Stimulated activated CD8-positive, alpha-beta memory T cell treated with anti-CD3 and anti-CD28 coated beads, Interleukin-4, amount 100 ng/mL, for 1 hour (primary cell): ENCODE measurements at places on chromosomes 16 and 17.

GRCh38 chr16:77784441-77785372 lies 3.7 kb upstream of the VAT1L start:
- DNase-seq = no peak

DNA sequence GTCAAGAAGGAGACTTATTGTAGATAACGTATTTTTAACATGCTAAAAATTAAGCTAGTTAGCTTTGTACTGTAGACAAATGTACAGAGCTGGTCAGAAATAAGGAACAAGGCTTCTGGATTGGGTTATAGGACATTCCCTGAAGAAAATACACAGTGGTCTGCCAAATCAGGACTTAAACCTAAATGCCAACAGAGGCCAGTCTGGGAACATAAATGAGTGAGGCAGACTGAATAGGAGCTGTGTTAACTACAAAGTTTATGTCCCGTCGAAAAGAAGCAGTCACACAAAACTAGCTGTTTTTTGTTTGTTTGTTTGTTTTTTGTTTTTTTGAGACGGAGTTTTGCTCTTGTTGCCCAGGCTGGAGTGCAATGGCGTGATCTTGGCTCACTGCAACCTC lies 120.4 kb upstream of the C17orf78 start:
- no peak for DNase-seq

DNA sequence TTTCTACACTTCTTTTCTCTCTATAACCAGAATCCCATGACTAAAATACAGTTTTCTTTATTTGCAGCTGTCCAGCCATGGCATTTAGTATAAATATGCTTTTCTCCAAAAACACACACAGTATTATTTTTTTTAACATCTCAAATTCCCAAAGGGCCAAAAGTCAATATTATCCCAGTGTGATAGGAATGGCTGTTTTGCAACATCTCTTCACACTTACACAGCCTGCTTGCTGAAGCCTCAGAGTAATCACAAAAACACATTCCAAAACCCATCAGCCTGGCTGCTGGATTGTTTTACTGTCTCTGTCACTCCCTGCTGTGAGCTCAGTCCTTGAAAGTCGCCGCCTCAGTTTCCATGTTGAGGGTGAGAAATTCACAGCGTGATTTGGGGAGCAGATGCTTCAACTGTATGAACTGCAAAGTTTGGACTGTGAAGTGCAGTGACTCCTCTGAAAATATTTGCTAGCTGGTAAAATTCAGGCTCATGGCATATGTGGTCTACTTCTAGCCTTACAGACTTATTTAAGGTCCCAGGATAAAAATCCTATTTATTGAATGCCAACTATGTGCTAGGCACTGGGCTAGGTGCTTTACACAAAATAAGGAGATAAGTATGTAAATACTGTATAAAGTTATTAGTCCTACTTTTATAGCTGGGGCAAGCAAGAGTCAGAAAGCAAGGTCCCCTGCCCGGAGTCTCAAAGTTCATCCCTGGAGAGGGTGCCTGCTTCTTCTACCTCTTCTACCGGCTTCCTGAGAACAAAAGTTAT lies 116.5 kb downstream of the SOCS1 start:
- no peak for DNase-seq

DNA sequence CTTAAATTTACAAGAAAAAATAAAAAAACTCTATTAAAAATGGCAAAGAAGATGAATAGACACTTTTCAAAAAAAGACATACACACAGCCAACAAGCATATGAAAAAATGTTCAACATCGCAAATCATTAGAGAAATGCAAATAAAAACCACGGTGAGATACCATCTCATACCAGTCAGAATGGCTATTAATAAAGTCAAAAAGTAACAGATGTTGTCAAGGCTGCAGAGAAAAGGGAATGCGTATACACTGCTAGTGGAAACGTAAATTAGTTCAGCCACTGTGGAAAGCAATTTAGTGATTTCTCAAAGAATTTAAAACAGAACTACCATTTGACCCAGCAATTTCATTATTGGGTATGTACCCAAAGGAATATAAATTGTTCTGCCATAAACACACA lies 31.4 kb downstream of the CAPNS2 start:
- DNase-seq = no peak

GRCh38 chr17:31417051-31417792 lies 25.7 kb downstream of the RAB11FIP4 start:
- DNase-seq = no peak

GRCh38 chr16:68328860-68329390 lies 18.1 kb downstream of the PRMT7 start:
- DNase-seq = no peak

- no peak for DNase-seq
These were observed 24.9 kb upstream of the RHOT1 start for GRCh38 chr17:32117399-32117798.

DNA sequence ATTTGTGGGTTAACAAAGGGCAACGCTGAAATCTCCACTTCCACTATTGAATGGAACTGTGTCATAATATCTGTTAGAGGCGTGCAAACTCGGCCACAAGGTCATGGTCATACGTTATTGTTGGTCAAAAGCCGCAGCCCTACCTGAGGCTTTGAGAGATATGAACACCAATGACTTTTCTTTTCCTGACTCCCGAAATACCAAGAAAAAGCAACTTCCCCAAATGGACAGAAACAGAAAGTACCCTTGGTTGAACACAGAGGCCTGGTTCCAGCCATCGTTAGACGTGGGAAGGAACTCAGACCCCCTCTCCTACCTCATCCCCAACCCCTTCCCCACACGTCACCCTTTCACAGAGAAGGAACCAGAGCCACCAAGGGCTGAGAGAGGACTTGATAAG lies 1.4 kb upstream of the PIK3R5 start:
- DNase-seq = no peak

GRCh38 chr17:51427856-51428255 lies 167.5 kb downstream of the UTP18 start:
- DNase-seq = no peak

- no peak for DNase-seq
These were observed 23.5 kb downstream of the LIG3 start for GRCh38 chr17:35003778-35004177.

GRCh38 chr16:78538919-78539318 lies 439.5 kb downstream of the WWOX start:
- DNase-seq = no peak

DNA sequence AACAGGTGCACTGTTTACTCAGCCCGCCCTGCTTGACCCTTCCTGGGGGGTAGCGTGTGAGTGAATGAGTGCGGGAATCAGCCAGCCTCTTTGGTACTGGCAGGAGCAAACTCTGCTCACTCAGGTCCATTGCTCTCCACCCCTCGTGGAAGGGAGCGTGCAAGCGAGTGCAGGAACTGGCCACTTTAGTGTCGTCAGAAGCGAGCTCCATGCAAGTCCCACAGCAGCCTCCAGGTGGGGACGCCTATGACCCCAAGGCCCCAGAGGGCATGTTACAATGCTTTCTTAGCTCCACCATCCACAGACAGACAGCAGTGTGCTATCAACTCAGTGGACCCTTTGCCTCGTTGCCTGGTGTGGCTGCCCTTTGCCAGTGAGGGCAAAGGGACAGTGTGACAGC lies 1025.1 kb upstream of the CDH8 start:
- no peak for DNase-seq

GRCh38 chr17:80382446-80382845 lies 32.5 kb upstream of the ENDOV start:
- no peak for DNase-seq

- no peak for DNase-seq
These were observed 24.4 kb upstream of the PMP22 start for GRCh38 chr17:15289285-15290183.

GRCh38 chr16:83356986-83357385 lies 450.8 kb upstream of the HSBP1 start:
- no peak for DNase-seq

DNA sequence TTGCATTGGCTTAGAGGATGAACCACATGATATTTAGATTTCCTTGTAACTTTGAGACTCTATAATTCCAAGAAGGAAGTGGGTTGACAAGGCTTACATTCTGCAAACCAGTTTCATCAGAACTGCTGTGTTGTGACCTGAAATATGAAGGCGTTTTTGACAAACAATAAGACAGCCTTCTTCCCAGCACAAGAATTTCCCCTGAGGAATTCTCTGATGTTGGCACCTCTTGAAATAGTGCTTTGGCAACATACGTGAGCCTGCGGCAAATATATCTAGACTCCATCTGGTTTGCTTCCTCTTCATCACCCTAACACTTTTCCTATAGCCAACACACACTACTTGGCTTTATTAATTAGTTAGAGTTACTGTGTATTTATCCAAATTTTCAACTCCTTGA lies 585.5 kb upstream of the SOX9 start:
- DNase-seq = no peak

DNA sequence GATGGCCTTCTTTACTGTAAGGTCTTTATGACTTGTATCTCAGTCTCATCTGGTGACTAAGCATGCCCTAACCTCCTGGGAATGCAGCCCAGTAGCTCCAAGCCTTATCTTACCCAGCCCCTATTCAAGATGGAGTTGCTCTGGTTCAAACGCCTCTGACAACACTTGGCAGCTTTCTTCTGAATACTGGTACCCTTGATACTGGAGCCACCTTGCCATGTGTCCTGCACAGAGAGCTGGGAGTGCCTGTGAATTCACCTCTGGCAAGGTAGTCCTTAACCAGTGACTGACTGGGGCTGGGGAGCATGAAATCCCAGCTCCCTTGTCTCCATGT lies 17.2 kb downstream of the NUDT7 start:
- no peak for DNase-seq

- peak; percentile 90 for DNase-seq
These were observed at the start of gene MAPK8IP3 for GRCh38 chr16:1705688-1706385. MAPK8IP3 (plus strand) TSS chr16:1706195; CDS start chr16:1706340, 145 bp downstream.

DNA sequence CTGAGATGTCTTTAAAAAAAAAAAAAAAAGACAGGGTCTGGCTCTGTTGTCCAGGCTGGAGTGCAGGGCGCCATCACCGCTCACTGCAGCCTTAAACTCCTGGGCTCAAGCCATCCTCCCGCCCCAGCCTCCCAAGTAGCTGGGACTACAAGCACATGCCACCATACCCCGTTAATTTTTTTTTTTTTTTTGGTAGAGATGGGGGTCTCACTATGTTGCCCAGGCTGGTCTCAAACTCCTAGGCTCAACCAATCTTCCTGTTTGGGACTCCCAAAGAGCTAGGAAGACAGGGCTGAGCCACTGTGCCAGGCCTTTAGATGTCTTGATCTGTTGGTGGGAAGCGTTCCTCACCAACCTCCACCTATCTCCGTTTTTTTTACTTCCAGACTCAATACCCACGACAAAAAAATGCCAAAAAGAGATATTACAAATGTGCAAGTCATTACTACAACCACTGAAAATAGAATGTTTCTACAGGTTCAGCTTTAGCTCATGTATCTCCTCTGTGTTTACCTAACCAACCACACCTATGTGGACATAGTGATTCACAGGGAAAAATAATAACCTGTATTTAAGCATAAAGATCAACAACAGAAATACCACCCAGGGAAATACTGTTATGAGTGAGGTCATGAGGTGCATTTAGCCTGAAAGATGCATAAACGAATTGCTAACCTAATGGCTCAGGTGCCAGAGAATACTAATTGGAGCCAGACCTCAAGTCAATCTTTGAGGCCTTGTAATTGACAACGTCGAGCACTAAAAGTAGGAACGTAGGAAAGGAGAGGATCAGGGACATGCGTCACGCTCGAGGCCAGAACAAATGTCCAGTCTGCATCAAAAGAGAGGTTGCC lies 22.6 kb downstream of the NACA2 start:
- no peak for DNase-seq

DNA sequence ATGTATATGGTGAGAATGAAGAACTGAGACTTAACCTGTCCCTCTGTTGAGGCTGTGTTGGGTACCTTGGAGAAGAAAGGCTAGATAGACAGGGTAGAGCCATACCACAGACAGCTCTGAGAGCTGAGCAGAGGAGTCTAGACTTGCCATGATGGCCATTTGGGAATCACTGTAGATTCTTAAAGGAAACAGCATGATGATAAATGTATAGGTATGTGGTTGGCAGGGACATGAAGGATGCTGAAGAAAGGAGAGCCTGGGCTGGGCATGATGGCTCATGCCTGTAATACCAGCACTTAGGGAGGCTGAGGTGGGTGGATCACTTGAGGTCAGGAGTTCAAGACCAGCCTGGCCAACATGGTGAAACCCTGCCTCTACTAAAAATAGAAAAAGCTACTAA lies 114.4 kb upstream of the HAS3 start:
- no peak for DNase-seq

- DNase-seq = no peak
These were observed 5.7 kb upstream of the LCAT start for GRCh38 chr16:67949645-67950044.

GRCh38 chr16:57185446-57185944 lies 344 bp downstream of the PSME3IP1 start:
- no peak for DNase-seq

DNA sequence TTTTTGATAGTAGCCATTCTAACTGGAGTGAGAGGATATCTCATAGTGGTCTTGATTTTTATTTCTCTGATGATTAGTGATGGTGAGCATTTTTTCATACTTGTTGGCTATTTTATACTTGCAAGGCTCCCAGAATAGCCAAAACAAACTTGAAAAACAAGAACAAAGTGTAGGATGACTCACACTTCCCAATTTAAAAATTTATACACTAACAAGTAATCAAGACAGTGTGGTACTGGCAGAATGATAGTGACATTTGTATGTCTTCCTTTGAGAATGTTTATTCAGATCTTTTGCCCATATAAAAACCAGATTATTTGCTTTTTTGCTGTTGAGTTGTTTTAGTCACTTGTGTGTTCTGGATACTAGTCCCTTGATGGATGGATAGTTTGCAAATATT lies 17.8 kb downstream of the SPECC1 start:
- DNase-seq = no peak

DNA sequence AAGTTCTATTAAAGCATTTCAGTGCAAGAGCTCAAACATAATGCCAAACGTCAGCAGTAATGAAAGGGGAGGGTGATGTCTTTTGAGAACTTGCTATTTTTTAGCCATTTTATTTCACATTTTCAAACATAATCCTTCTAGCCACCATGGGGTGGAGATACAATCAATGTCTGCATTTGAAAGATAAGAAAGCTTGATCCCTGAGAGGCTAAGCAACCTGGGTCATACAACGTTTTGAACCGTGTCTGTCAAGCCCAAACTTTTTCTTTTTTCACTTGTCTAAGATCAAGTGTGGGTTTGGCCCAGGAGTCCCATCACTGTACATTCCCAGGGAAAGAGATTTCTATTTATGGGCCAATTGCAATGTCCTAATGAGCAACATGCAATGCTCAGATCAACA lies 331.1 kb downstream of the SLC39A11 start:
- DNase-seq = no peak

- no peak for DNase-seq
These were observed 56.1 kb upstream of the CHMP6 start for GRCh38 chr17:80935526-80935925.

- DNase-seq = peak; percentile 33
These were observed at the start of gene CENPV for GRCh38 chr17:16353317-16354174. CENPV (minus strand) TSS chr17:16353469; CDS start chr17:16353436, 33 bp downstream.

DNA sequence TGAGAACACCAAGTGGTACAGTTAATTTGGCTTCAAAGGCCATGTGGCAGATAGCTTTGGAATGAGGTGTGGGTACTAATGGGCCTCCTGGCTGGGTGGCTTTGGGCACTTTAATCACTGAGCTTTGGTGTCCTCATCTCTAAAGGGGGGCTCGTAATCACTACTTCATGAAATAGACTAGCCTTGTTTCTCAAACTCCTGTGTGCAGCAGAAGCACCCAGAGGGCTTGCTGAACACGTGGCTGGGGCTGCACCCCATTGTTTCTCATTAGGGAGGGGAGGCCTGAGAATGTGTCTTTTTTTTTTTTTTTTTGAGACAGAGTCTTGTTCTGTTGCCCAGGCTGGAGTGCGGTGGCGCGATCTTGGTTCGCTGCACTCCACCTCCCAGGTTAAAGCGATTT lies 5.8 kb downstream of the EPN2 start:
- DNase-seq = no peak

- no peak for DNase-seq
These were observed at the start of gene TNK1 for GRCh38 chr17:7380855-7381683. TNK1 (plus strand) TSS chr17:7381089; CDS start chr17:7382927, 1,838 bp downstream.
